Upper lobe of left lung (tissue), 6 donors: ENCODE measurements at places on chromosomes 6 and 20.

- no peak for DNase-seq
Measured at GRCh38 chr20:46302106-46302505, 6.2 kb downstream of the CDH22 start.

GRCh38 chr6:20744911-20745557 is 210.8 kb downstream of the CDKAL1 start:
- no peak for DNase-seq

DNA sequence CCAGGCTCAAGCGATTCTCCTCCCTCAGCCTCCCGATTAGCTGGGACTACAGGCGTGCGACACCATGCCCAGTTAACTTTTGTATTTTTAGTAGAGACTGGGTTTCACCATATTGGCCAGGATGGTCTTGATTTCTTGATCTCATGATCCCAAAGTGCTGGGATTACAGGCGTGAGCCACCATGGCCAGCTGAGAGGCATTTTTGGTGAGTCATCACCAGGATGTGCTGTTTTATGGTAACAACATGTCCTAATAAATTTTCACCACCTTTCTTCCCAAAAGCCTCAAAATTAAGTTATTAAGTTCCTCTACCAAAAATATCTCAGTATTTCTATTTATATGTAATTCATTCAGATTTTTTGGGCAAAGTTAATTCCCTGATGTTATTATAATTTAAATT is 53.5 kb downstream of the COL21A1 start:
- DNase-seq = no peak

- DNase-seq = no peak
Measured at GRCh38 chr6:27545271-27546046, 72.6 kb upstream of the ZNF184 start.

- no peak for DNase-seq
Measured at GRCh38 chr6:113351173-113351834, 505.8 kb upstream of the MARCKS start.
